ENCODE measurements at places on chromosomes 2 and 18.
A peak's percentile ranks its signal among the peaks of the same experiment; 100 is the strongest.

DNA sequence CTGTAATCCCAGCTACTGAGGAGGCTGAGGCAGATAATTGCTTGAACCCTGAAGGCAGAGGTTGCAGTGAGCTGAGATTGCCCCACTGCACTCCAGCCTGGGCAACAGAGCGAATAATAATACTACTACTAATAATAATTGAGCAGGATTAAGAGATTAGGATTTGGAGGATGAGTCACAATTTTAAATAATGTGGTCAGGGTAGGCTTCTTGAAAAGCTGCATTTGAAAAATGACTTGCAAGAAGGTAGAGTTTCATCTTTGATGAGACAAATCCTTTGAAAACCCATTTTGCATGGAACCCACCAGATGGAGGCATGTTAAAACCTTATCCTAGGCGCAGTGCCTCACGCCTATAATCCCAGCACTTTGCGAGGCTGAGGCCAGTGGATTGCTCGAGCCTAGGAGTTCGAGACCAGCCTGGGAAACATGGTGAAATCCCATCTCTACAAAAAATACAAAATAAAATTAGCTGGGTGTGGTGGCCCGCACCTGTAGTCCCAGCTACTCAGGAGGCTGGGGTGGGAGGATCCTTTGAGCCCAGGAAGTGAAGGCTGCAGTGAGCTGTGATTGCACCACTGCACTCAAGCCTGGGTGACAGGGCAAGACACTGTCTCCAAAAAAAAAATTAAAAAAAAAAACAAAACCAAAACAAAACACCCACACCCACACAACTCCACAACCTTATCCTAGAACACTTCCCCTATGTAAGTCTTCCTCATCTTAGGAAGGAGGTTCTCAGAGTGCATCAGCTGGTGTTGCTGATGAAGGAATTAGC is 3.3 kb upstream of the ATP8B1 start:
- H3K4me1 ChIP-seq: peaks cover 55% of the 10 kb centered on the region
- H3K27me3 ChIP-seq: no peaks in the 10 kb centered on the region
- H3K36me3 ChIP-seq: no peaks in the 10 kb centered on the region
- no peak for DNase-seq
- no peak overlapping the region for H3K4me3 ChIP-seq
- H3K27ac ChIP-seq: peak overlapping the region; percentile 97

DNA sequence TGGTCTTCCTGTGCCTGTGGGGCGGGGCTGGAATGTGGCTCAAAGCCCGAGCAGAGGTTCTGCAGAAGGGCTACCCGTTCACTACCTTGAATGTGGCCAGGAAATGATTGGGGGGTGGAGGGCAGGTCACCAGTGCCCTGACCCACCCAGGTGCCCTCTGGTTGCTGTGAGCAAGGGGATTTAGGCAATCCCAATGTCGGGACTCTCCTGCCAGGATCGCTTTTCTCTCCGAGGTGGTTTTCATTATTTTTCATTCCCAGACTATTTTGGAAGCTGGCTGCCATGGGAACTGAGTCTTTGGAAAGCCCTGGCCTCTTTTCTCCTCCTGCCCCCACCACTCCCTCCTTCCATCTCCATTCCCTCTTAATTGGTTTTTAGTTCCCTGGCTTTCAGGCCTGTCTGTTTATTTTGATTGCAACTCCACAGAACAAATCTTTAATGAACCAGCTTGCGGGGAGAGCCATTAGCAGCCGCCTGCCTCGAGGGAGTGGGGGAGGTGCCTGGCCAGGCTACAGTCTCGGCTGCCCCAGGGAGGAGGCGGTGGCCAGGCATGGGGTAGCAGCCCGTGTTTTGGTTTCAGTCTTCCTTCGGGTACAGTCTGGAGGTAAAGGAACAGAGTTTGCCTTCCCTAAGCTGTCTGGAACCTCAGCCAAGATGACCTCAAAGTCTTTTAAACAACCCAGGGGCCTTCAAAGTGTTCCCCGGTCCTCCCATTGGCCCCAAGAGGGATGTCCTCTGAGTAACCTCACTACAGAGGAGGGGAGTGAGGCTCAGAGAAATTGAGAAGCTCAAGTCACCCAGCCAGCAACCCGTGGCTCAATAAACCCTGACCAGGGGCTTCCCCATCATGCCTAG is 114.4 kb upstream of the HAAO start:
- H3K27ac ChIP-seq: peak overlapping the region; percentile 90
- H3K4me3 ChIP-seq: peak overlapping the region; percentile 33
- no peak for DNase-seq
- H3K27me3 ChIP-seq: no peaks in the 10 kb centered on the region
- H3K4me1 ChIP-seq: peaks cover 53% of the 10 kb centered on the region

DNA sequence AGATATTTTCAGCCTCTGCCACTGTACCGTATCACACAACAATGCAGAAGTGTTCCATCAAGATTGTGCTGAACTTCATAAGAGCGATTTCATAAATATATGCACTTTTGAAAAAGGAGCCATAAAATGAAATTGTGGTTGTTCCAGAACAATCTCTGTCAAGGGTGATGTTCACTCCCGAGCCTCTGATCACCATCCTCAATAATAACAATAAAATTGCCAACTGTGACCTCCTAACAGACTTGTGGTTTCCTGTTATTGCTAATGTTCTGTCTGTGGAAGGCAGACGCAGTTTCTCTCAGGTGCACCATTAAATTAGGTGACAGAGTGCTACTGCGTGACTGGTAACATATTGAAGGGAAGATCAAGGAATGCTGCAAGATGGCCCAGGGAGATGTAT is 383.7 kb downstream of the SOCS6 start:
- no peak for DNase-seq
- H3K27me3 ChIP-seq: no peaks in the 10 kb centered on the region
- H3K4me1 ChIP-seq: no peaks in the 10 kb centered on the region
- no peaks in the 10 kb centered on the region for H3K36me3 ChIP-seq
- no peak overlapping the region for H3K4me3 ChIP-seq

- no peak overlapping the region for H3K27ac ChIP-seq
- H3K36me3 ChIP-seq: no peaks in the 10 kb centered on the region
- no peak overlapping the region for H3K4me3 ChIP-seq
- no peaks in the 10 kb centered on the region for H3K27me3 ChIP-seq
- H3K4me1 ChIP-seq: peaks cover 6% of the 10 kb centered on the region
These were observed 91.1 kb upstream of the CDH2 start for GRCh38 chr18:28267878-28268625.

DNA sequence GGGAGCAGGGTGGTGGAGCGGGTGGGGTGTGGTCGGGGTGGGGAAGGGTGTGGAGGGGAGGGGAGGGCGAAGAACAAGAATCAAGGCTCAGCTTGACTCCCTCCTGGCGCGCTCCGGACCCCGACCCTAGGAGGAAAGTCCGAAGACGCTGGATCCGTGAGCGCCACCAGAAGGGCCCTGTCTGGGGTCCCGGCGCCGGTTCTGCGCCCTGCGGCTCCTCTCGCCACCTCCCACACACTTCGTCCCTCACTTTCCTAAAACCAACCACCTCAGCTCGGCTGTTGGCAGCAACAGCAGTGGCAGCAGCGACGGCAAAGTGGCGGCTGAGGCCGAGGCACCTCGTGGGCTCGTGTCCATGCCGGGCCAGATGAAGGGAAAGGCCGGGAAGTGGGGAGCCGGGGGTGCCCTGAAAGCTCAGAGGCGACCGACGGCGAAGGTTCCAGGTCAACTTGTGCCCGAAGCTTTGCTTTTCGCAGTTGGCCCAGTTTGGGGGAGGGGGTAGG is 2.1 kb downstream of the KLHL14 start:
- H3K36me3 ChIP-seq: no peaks in the 10 kb centered on the region
- DNase-seq: no peak
- peak overlapping the region; percentile 66 for H3K4me3 ChIP-seq

GRCh38 chr2:202764991-202765390 is 106.6 kb downstream of the ICA1L start:
- no peaks in the 10 kb centered on the region for H3K27me3 ChIP-seq
- no peak overlapping the region for H3K4me3 ChIP-seq
- peaks cover 14% of the 10 kb centered on the region for H3K36me3 ChIP-seq
- no peak overlapping the region for H3K27ac ChIP-seq
- peaks cover 4% of the 10 kb centered on the region for H3K4me1 ChIP-seq
